Heart left ventricle (tissue), 16 donors: ENCODE measurements at places on chromosomes 13 and 19. TPM values are rescaled to one million over a fixed set of nuclear protein-coding genes. Genes with fewer than 3 reads are reported as not detected.

GRCh38 chr19:37975071-37975470 lies 68.1 kb downstream of the SIPA1L3 start:
- H3K4me1 ChIP-seq = no peaks in the 10 kb centered on the region
- no peaks in the 10 kb centered on the region for H3K36me3 ChIP-seq
- no peak for DNase-seq
- no peak overlapping the region for H3K4me3 ChIP-seq
- H3K27me3 ChIP-seq = no peaks in the 10 kb centered on the region

DNA sequence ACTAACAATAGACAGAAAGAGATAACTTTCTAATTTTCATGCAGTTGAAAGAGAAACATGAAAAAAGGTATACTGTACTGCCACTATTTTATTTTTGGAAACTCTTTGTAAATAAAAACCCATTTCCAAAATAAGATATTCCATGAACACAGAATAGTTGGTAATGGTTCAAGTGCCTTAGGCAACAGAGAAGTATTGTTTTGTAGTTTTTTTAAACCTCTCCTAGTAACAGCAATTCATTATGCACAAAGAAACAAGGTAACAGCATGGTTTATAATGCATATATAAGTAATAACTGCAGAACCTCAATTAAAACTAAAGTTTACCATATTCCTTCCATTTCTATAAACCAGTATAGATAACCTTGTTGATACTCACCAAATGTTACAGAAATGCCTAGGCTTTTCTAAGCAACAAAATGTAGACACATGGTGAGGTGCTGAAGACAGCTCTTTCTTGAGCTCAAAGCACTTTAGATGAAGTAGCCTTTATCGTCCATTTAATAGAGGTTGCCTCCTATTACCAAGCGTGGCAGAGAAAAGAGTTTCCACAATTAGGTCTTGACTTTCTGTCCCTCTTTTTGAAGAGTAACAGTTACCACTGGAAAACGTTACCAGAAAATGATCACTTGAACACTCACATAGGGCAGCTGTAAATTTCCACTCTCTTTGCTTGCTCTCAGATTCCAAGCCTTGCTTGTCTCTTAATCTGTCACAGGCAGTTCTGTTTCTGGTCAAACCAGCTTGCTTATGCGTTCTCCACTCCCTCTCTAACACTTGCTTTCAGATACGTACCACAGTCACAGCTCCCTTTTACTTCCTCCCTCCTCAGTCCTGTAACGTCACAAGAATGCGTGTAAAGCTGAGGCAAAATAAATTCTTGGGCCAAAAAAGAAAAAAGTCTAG lies 42.9 kb downstream of the CAB39L start:
- peak overlapping the region; percentile 17 for H3K4me3 ChIP-seq
- peak overlapping the region; percentile 65 for H3K27ac ChIP-seq

- H3K27ac ChIP-seq = no peak overlapping the region
- no peaks in the 10 kb centered on the region for H3K36me3 ChIP-seq
- H3K4me1 ChIP-seq = no peaks in the 10 kb centered on the region
- H3K27me3 ChIP-seq = no peaks in the 10 kb centered on the region
- no peak for DNase-seq
Observed at GRCh38 chr13:46012404-46012803, 40.1 kb downstream of the ZC3H13 start.

GRCh38 chr13:44660050-44660449 lies 83.9 kb upstream of the TSC22D1 start:
- no peak for DNase-seq
- H3K27ac ChIP-seq = no peak overlapping the region
- no peaks in the 10 kb centered on the region for H3K4me1 ChIP-seq
- H3K36me3 ChIP-seq = no peaks in the 10 kb centered on the region
- no peaks in the 10 kb centered on the region for H3K27me3 ChIP-seq

DNA sequence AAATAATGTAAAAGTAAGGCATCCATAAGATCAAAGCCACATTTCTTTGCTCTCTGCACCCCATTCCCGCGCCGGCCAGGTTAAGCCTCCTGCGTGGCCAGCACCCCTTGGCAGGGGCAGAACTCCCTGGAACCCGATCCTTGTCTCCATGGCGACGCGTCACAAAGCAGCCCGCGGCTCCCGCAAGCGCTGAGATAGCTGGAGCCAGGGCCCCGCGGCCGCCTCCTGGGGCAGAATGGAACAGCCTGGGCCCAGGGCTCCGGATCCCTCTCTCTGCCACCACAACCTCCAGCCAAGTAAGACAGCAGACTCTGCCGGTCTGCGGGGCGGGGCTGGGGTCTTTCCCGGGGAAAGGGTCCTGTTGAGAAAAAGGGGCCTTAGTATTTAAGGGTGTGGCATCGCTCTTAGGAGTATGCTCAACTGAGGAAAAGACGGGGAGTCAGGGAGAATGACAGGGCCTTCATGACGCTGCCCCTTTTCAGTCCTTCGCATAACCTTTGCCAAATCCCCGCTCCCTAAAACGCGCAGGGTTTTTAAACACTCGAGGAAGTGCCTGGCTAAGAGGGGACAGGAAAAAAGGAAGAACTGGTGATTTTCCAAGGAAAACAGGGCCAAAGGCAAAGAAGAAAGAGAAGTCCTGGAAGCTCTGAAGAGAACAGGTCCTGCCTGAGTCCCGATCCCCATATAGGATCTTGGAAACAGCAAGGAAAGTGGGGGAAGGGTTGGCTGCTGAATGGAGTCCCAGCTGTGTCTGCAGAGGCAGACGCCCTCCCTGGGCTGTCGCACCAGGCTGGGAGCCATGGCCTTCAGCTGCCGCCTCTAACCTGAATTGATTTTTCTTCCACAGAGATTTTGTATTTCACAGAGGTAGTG lies at the start of gene TEX26:
Gene TEX26 (plus strand): TSS at position 176 of the 873 bp plus-strand sequence. CDS start 60 bp downstream, at position 236.
- peak within 1 kb of the TSS; percentile 21 for H3K4me3 ChIP-seq
- H3K36me3 ChIP-seq = no peaks in the 10 kb centered on the region
- DNase-seq = peak; percentile 31

- H3K4me3 ChIP-seq = peak overlapping the region; percentile 33
- no peaks in the 10 kb centered on the region for H3K27me3 ChIP-seq
- peaks cover 12% of the 10 kb centered on the region for H3K36me3 ChIP-seq
Observed at GRCh38 chr19:575527-576506, 3.4 kb downstream of the BSG start.

DNA sequence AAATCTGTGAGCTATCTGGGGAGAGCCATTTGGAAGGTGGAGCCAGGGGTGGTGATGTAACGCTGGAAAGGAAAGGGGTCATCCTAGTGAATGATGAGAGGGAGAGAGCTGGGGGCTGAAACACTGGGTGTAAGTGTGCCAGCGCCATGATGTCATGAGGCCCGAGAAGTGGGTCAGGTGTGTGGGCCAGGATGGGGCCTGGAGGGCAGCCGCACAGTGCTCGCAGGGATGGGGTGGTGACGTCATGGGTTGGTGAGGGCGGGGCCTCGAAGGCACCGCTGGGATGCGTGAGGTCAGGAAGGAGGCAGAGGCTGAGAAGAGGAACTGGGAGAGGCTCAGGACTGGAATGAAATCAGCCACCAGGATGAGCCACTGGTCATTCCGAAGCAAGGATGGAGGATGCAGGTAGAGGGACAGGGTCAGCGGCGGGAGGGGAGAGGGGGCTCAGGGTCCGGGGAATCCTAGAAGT lies 4.4 kb downstream of the CCDC61 start:
- peaks cover 7% of the 10 kb centered on the region for H3K4me1 ChIP-seq
- H3K36me3 ChIP-seq = no peaks in the 10 kb centered on the region
- DNase-seq = peak; percentile 55
- no peak overlapping the region for H3K27ac ChIP-seq
- no peaks in the 10 kb centered on the region for H3K27me3 ChIP-seq
- no peak overlapping the region for H3K4me3 ChIP-seq

- H3K36me3 ChIP-seq = no peaks in the 10 kb centered on the region
- H3K4me3 ChIP-seq = no peak overlapping the region
- H3K4me1 ChIP-seq = no peaks in the 10 kb centered on the region
- H3K27ac ChIP-seq = no peak overlapping the region
- no peaks in the 10 kb centered on the region for H3K27me3 ChIP-seq
Observed at GRCh38 chr13:30998136-30999088, 66.0 kb downstream of the TEX26 start.

DNA sequence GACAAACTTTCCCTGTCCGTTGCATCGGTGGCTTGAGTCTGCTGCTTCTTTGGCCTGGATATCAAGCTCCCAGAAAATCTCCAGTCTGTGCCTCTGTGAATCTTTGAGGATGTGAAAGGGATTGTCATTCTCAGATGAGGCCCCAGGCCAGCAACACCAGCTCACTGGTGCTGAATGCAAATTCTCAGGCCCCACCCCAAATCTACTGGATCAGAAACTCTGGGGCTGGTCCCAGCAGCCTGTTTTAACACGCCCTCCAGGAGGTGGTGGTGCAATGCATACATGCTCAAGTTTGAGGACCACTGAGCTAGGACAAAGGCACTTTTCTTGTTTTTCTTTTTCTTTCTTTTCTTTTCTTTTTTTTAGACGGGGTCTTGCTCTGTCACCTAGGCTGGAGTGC lies 23.6 kb downstream of the TNFSF11 start:
- H3K4me1 ChIP-seq = no peaks in the 10 kb centered on the region
- H3K36me3 ChIP-seq = no peaks in the 10 kb centered on the region
- no peak for DNase-seq
- no peaks in the 10 kb centered on the region for H3K27me3 ChIP-seq

DNA sequence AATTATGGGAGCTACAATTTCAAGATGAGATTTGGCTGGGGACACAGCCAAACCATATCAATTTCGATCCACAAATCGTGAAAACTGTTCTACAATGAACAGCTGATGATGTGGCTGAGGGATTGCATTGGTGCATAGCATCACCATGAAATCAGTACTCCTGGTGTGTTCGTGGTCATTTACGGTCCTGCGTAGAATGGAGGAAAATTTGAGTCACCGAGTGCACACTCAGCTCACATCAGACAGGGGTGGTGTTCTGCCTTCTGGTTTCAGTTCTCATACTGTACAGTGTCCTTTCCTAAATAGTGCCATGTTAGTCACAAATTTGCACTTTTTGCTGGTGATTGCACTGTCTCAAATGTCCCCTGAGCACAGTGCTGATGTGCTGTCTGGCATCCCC lies 39.2 kb downstream of the MYH14 start:
- no peak overlapping the region for H3K27ac ChIP-seq
- no peaks in the 10 kb centered on the region for H3K4me1 ChIP-seq
- DNase-seq = no peak
- H3K36me3 ChIP-seq = no peaks in the 10 kb centered on the region
- H3K4me3 ChIP-seq = no peak overlapping the region

DNA sequence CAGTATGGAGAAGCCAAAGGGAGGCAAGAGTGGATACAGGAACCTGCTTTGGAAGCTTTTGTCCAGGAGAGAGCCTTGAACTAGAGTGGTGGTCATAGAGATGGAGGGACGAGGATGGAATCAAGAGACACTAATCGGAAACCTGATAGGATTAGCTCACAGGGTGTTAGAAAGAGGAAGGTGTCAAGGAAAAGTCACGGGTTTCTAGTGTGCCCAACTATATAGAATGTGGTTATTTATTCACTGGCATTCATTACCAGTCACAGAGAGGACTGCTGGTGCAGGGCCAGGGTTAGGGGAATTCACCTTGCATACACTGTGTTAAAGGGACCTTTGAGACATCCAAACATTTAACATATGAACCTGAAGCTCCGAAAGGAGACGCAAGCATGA lies 43.4 kb upstream of the URAD start:
- no peaks in the 10 kb centered on the region for H3K36me3 ChIP-seq
- no peak for DNase-seq

DNA sequence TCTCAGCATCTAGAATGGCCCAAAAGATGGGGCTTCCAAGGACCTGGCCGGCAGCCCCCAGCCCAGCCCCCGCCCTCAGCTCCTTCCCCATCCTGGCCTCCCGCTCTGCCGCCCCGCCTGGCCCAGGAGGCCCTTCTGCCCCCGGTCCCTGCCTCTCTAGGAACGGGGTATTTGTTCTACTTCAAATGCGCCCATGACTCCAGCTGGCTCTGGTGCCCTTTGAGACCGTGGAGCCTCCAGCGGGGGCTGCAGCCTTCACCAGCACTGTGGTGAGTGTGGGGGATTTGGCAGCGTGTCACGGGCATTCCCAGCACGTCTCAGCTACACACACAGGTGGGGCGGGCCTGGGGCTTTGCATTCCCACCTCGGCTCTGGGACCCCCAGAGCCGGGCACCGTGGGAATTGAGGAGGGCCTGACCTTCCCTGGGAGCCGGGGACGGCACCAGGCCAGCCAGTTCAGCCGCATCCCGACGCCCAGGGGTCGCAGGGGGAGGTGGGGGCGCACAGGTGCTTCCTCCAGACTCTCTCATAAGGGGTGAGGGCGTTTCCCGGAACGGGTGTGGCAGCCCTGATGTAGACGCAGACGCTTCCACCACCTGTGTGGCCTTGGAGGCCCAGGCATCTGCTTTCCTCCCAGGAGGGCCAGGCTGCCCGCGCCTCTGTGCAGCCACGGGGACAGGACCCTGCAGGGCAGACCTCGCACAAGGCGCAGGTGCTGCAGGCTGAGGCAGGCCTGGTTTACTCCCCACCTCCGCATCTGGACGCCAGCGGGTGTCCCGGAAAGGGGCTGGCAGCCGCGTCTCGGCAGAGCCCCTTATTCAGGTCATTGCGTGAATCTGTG lies 947 bp downstream of the ATP4B start:
- DNase-seq = no peak
- no peaks in the 10 kb centered on the region for H3K4me1 ChIP-seq
- H3K36me3 ChIP-seq = no peaks in the 10 kb centered on the region
- H3K27ac ChIP-seq = no peak overlapping the region
- H3K27me3 ChIP-seq = no peaks in the 10 kb centered on the region

Gene TJP3
- total RNA-seq = not detected

Gene SOX1
- not detected for total RNA-seq

Gene SBK2
- total RNA-seq = 1.7 TPM

Gene SLC44A2
- 110 TPM for total RNA-seq

Gene CLEC17A
- not detected for total RNA-seq

Gene IGFL1
- total RNA-seq = not detected

Gene C19orf67
- total RNA-seq = not detected
